ENCODE measurements at places on chromosomes 4 and X.
A peak's percentile ranks its signal among the peaks of the same experiment; 100 is the strongest.

- no peak for DNase-seq
Observed at GRCh38 chr4:109649872-109650271, 53.4 kb downstream of the CASP6 start.

- no peak for DNase-seq
Observed at GRCh38 chr4:79147251-79147650, 178.6 kb downstream of the NAA11 start.

GRCh38 chr4:57190601-57191481 lies 80.7 kb upstream of the IGFBP7 start:
- DNase-seq, result peak; percentile 46

GRCh38 chr4:27081675-27082586 lies 221.3 kb downstream of the STIM2 start:
- no peak for DNase-seq

DNA sequence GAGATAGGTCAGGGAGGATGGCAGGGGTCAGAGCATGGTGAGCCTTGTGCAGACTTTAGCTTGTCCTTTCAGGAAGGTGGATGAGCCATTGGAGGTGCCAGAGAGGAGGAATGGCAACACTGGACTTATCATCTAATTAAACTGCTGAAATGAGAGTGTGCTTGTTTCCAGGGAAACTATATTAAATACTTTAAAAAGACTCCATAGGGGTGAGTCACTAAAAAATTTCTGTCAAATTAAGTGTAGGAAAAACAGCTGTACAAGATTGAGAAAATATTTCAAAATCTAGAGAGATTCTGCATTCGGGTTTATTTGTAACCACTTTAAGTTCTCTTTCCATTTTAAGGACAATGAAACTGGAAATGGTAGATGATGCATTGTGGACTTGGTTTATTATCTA lies 11.4 kb downstream of the FRAS1 start:
- no peak for DNase-seq

- DNase-seq, result no peak
Observed at GRCh38 chr4:155745984-155746383, 12.8 kb upstream of the GUCY1B1 start.

DNA sequence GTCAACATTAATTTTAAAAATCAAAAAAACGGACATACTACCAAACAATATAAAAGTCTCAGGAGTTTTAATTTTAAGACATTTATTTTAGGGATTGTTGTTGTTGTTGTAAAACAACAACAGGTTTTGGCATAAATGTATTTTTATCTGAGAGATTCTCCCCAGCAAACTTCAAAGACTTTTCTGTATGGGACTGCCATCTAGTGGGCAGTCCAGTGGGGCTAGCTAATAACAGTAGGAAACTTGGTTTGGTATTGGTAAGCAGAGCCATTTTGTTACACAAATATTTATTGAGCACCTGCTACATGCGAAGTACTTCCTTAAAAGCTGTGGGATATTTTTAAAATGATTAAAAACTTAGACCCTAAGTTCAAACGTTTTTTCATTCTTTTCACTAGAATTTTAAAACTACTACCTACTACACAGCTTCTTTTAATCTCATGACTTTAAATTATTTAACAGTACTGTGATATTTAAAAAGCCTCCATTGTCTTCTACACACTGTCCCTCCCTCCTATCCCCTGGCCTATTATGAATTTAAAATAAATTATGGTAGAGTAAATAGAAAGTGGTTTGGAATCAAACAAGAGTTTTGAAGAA lies 1028.4 kb upstream of the INTU start:
- DNase-seq, result peak; percentile 3

DNA sequence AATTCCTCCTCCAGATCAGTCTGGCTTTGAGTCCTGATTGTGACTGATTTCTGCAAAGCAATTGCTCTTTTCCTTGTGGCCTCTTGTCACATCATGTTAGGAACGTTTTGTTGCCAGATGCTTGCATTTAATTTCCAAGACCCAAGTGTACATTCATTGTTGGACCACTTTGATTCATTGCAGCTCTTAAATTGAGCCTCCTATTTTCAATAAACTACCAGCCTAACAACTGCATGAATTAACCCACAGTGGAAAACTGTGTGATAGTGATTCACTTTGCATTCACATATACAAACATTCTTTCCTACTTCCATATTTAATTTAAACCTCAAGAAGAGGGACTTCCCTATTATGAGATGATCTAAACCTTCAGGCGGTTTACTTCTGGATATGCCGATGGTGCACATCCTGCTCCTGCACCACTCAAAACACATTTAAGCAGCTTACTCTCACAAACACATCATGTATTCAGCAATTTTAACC lies 118.4 kb downstream of the AFF1 start:
- DNase-seq, result no peak

DNA sequence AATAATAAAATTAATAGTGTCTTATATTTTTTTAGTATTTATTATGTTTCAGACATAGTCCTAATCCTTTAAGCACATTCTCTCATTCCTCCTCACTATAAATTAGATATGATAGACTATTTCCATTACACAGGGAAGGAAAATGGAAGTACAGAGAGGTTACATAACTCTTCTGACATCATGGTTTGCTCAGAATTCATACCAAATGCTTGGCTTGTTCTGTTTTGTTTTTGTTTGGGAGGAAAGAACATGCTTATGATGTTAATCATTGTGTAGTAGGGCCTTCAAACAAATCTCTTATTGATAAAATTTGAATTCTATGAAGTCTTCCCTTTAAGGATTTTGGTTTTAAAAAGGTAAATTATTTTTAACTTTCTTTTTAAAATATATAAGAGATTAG lies 59.5 kb downstream of the RXFP1 start:
- no peak for DNase-seq

DNA sequence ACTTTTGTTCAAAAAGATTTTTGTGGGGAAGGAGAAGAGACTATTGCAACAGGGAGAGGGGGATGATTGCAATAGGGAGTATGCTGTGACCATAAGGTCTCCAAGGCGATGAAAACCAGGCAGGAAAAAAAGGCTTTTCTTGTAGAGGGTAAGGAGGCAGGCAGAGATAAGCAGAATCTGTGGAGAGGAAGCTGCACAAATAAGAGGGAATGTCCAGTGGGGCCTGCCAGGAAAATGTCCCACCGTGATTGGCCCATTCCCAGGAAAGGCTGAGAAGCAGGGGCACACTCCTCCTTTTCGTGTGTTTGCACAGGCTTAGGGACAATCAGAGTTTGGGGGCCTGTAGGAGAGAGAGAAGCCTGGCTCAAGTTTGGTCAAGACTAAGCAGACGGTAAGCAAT lies 29.1 kb downstream of the SPACA5 start:
- no peak for DNase-seq

DNA sequence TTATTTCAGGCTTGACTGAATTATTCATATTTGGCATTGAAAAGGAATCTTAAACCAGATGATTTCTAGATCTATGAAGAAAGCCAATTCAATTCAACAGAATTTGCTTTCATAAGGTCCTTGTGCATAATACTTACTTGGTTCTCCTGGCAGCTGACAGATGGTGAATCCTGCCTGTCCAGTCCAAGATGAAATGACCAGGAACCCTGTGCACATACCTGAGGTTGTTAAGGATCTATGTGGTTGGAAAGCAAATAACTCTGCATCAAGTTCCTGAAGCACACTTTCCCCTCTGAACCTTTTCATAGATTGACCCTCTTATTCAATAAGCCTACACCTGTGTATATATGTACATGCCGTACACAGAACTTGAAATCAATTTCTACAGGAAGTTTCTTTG lies 562.7 kb downstream of the PPARGC1A start:
- no peak for DNase-seq

- no peak for DNase-seq
Observed at GRCh38 chrX:115322375-115322774, 32.9 kb downstream of the LUZP4 start.

DNA sequence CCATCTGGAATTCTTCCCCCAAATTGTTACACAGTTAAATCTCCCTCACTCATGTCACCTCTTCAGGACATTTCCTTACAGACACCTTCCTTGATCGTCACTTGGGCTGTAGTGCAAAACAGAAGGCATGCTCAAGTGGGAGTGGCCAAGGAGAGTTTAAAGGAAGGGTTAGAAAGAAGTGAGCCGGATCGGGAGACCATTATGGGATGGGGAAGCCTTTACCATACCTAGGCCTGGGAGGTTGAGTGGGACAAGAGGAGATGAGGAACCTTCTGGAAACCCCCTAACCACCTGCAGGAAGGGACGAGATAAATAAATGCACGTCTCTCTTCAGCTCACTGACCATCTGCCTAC lies 102.7 kb downstream of the UCHL1 start:
- no peak for DNase-seq

DNA sequence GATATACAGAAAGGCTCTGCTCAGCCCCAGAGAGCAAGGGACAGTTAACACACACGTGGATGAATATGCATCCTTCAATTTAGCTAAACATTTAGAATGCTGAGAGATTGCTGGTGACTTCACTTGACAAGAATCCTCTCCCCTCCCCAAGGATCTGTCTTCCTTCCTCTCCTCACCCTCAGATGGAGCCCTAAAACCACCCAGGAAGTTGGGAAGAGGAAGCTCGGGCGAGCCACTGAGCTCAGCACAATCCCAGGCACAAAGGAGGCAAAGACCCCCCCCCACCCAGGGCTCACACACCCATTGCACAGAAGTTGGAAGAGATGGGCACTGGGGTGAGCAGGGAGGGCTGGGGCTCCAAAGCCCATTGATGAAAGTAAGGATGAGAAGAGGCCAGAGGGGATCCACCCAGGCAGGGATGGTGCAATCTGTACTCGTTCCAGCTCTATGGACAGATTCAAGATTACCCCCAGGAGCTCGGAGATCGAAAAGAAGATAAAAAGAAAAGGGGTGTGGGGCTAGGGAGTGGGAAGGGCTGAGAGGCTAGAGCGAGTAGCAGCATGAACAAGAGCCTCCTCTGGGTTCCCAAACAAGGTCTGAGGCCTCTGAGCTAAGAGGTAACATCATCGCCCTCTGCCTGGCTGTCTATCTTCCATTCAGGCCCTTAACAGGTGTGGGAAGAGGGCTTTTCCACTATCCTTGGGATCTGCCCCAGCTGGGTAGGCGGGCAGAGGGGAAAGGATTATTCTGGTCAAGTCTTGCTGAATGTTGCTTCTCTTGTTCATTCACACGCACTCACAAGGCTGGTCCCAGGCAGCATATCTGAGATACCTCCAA lies 1.2 kb downstream of the TFE3 start:
- DNase-seq, result no peak

DNA sequence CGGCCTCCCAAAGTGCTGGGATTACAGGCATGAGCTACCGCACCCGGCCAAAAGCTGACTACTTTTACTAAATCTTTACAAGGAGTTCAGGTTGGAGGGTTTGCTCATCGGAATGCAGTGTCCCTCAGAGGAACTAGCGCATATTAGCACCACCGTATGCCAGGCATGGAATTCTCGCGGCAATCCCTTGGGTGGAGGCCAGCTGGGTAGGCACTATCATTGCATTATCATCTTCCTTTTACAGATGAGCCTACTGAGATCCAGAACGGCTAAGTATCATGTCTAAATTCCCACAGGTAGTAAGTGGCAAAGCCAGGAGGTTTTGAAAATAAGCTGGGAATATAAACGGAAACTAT lies 6.1 kb upstream of the CXorf66 start:
- no peak for DNase-seq

- DNase-seq, result peak; percentile 65
Observed at GRCh38 chr4:41360214-41360920, 103.6 kb downstream of the UCHL1 start.

DNA sequence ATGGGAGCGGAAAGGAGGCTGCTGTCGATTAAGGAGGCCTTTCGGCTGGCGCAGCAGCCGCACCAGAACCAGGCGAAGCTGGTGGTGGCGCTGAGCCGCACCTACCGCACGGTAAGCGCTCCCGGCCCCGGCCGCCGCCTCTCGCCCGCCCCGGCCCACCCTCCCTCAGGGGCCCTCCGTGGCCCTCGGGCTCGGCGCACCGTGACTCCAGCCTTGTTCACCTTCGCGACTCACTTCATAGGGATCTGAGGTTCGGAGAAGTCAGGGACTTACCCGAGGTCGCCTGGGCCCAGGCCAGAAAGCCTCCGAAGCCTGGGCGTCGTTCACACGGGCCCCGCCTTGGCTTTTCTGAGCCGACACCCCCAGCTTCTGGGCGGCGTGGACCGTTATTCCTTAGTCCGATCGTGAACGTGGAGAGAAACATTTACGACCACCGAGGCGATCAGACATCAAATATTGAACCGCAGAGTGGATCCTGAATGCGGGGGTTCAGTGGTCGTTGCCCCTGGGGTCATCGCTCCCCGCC lies 362 bp downstream of the NCAPG start:
- no peak for DNase-seq

DNA sequence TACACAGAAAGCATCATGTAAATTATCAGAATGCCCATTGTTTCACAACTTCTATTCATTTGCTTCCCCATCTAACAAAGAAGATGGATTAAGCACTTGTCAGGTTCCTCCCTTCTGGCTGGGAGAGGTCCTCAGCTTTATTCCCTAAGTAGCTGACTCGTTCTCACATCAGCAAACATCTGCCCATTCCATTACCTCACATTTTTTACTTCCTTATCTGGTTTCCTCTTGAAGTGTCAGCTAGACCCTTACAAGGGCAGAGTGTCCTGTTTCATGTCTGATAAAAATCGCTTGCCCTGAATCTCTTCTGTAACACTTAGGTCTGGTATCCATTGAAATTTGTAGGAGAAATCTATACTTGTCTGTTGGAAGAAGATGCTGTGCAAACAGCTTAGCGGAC lies 34.7 kb downstream of the TMPRSS11A start:
- DNase-seq, result no peak

GRCh38 chrX:70769659-70770227 lies 138.8 kb downstream of the TEX11 start:
- DNase-seq, result peak; percentile 8

DNA sequence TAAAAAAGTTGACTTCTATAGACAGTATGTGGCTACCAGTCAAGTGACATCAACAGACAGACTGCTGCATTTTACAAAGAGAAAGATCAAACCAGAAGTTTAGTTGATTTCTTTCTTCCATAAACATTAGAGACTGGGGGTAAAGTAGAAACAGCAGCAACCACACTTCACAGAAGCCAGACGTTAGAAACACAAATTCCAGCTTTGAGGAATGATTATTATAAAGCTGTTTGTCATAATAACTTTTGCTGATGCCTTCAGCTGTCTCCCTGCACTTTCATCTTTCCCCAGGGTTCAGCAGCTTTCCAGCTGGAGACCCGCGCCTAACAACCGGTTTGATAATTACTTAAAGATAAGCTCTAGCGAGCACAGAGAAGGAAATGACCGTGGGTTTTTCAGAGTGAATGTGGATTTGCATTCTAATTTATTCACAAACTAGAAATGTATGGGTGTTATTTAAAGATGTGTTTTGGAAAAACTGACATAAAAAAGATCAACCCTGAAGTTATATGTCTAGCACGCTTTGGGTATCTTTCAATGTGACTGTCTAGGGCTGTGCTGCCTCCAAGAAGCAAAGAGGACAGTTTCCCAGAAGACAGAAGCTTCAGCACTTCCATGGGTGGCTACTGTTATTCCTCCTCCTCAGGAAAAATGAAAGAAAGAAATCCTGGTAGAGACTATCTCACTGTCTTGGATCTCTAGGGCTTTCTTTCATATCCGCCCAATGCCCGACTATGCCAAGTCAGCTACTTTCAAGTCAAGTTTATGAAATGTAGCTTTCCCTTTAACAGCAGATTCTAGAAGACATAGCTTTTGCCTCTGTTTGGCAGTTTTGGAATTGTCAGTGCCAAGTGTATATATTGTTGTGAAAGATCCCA lies 15.0 kb upstream of the ENAM start:
- no peak for DNase-seq
